ENCODE measurements at places on chromosomes 6 and 20.

- DNase-seq = no peak
Measured at GRCh38 chr6:129635396-129636130, 74.4 kb downstream of the ARHGAP18 start.

DNA sequence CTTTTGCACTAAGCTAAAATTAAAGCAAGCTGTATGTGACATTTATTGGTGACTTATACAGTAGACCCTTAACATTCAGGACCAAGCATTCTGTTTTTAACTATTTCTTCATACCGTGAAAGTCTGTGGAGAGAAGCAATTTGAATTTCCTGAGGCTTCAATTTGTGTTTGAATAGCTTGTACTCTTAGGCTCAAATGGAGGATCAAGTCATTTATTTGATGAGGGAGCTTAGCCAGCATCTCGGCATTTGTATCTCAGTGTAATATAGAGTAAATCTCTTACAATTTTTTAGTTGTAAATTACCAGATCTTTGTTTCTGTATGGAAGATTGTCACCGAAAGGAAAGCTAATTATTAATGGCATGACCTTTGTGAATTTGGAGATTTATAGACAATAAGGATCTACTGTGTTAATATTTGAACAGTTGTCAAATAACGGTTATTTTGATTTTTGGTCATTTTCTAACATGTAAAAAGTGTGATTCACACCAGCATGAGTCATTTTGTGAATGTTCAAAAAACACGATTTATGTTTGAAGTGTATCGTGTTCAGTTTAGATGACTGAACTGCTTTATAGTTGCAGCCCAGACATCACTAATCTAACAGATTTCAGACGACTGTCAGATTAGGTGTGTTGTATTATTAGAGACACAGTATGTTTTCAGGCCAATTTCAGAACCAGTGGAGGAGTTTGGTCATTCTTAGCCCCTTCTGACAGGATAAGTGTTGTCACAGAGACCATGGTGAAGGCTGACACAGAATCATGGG is 332.9 kb downstream of the CDKAL1 start:
- DNase-seq = no peak

GRCh38 chr6:52610011-52610410 is 33.2 kb upstream of the TRAM2 start:
- no peak for DNase-seq

DNA sequence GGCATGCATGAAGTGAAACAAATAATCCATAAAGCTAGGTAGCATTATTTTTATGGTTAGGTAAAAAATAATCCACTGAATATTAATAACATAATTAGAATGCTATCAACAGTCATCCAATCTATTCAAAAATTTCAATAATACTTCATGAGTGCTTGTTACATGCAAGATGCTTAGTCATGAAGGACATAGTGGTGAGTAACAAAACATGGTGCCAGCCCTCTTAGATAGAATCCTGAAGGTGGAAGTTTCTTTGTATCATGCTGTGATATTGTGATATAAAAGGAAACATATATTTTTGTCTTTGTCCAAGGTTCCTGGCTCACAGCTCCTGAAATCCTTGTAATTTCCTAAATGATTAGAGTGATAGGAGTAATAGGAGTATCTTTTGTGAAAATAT is 14.9 kb downstream of the RCAN2 start:
- no peak for DNase-seq

DNA sequence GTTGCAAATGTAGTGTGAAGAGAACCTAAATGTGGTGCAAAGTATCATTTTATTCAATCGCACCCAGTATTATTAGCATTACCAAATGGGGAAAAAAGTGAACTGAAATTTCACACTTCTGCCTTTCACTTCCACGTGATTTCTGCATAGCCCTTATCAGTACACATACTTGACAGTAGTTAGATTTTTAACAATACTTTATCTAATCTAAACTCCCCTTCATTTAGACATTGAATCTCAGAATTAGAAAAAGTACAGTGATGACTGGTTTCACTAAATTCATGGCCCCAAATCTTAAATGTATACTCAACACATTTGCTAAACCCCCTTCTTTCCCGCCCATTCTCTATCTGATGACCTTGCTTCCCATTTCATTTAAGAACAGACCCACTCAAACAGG is 14.3 kb downstream of the STX7 start:
- no peak for DNase-seq

DNA sequence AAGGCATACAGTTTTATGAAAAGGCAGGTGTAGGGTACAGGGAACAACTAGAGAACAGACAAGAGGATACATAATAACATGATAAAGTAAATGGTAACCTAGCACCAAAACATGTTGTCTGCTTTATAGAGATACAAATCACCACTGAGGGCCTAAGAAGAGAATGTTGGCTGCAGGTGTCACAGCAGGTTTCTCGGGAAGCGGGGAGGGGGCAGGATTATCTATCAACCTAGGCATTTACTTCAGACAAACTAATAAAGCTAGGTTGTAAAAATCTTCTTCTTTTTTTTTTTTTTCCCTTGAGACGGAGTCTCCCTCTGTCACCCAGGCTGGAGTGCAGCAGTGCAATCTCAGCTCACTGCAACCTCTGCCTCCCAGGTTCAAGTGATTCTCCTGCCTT is 22.7 kb downstream of the PIM1 start:
- no peak for DNase-seq

DNA sequence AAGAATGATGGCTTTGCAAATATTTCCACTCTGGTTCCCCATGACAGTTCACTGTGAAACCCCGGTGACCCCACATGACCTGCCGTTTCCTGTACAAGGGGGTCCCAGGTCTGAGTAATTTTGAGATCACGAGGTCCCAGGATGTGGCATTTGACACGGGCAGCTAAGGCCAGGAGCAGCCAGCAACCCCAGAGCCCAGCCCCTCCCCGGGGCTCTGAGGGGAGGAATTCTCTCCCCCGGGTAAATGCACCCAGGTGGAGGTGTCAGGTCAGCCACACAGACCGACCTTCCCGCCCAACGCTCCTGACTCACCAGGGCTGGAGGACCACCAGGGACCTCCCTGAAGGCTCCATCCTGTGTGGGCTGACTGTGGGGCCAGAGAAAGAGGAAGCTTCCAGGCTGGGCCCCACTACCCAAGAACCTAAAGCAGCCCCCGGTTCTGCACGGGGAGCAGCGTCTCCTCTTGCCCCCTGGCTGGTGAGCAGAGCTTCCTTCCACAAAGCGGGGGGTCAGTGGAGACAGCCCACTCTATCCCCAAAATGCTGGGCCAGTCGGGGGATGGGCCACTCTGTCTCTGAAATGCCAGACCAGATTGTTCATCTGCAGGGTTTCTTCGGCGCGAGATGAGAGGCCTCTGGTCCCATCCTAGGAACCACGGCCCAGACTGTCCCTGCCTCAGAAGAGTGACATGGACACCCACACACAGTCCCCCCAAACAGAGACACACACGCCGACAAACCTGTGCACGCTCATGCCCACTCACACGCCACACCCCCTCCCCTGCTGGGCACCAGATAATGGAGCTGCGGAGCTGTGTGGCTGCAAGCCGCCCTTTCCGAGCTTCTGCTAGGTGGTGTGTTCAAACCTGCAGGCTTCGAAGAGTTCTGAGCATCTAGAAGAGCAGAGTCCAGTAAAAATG is 23.4 kb upstream of the SLCO4A1 start:
- DNase-seq = peak; percentile 44

DNA sequence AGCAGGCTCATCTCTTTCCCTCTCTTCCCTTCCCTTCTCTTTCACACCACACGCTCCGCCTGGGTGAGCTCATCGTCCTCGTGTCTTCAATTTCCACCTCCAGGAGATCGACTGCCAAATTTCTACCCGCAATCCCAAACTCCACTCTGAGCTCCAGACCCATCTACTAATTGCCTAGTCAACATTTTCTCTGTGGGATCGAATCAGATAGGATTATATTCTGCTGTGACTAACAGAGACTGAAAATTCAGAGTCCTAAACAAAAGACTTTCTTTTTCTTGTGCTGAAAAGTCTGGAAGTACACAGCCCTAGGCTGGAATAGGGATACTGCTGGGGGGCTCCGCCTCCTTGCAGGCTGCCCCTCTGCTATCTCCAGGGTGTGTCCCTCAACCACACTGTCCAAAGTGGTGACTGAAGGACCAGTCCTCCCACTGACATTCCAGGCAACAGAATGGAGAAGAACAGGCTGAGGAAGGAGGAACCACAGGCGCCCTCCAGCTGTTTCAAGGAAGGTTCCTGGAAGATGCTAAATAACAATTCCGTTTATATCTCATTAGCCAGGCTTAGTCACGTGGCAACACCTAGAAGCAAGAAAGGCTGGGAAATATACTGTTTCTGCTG is 5.0 kb upstream of the HSPA12B start:
- DNase-seq = no peak

DNA sequence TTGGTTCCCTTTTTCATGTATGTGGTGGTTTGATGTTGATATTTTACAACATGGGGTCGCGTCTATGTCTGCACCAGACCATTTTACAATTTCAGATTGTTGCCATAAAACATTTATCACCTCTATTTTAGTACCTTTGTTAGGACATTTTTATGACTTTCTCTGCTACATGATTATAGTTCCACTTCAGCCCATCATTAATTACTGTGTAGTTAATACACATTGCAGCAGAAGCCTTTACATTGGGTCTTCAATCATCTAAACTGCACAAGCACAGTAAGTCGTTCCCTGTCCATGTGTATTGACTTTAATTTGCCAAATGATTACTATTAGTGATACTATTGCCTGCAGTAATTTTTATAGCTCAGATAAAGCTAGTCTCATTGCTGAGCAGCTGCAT is 15.7 kb upstream of the TMEM217 start:
- no peak for DNase-seq

GRCh38 chr20:50726955-50727791 is 4.2 kb upstream of the PARD6B start:
- no peak for DNase-seq

DNA sequence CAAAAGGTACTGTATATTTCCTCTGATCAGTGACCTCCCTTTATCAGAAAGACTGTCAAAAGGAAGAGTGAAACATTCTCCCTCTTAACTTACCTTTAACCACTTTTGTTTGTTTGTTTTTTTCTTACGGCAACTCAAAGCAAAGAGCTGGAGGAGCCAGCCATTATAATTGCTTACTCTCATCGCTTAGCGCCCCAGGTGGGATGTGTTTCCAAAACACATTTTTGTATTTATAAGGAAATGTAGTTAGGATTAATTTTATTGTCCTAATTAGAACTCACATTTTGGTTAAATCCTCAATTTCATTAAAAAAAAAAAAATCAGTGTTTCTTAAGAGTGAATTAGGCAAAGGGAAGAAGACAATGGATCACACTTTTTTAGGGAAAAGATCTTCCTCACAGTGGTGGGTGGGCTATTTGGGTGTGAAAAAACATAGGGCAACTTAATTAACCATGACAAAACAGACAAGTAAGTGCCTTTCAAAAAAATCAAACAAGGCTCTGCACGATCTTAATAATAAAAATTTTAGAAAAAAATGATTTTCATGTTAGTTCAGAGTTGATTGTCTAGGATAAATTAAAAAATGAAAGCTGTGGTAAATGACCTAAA is 1.2 kb upstream of the PHACTR2 start:
- no peak for DNase-seq

GRCh38 chr20:14992153-14992552 is 654.7 kb upstream of the FLRT3 start:
- no peak for DNase-seq

DNA sequence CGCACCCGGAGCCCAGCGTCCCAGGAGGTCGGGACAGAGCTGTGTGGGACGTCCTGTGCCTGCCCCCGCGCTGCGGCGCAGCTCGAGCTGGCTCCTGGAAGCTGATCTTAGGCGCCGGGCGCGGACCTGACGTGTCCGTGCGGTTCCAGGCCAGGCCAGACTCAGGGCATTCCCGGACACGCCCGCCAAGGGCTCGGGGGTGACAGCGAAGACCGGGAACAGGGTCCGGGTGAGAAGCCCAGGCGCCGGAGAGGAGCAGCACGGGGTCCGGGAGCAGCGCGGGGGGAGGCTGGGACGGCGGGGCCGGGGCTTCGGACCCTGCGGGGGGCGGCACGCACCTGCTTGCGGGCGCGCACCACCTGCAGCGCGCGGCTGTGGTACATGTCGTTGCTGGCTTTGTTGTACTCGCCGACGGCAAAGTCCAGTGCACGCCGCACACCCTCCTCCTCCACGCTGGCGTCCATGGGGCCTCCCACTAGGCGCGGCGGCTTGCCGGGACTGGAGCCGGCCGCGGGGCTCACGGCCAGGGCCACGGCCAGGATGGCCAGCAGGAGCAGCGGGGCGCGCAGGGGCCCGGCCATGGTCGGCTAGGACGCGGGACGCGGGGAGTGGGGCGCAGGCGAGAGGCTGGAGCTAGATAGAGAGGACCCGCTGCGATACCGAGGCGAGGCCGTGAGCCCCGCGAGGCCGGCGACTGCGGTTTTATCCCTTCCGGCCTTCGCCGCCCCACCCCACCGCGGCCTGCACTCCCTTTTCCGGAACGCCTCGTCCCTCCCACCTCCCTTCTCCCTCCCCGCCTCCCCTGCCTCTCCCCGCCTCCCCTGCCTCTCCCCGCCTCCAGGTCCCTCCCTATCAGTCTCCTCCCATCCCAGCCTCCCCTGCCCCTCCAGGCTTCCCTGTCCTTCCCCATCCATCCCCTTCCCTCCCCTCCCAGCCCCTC is at the start of gene CST3:
CST3 (minus strand) TSS at position 674 of the 940 bp plus-strand sequence; CDS start at position 581, 93 bp downstream.
- no peak for DNase-seq

- DNase-seq = no peak
Measured at GRCh38 chr6:161100072-161100471, 108.5 kb downstream of the MAP3K4 start.

GRCh38 chr6:45472382-45472781 is 94.6 kb upstream of the SUPT3H start:
- DNase-seq = no peak

DNA sequence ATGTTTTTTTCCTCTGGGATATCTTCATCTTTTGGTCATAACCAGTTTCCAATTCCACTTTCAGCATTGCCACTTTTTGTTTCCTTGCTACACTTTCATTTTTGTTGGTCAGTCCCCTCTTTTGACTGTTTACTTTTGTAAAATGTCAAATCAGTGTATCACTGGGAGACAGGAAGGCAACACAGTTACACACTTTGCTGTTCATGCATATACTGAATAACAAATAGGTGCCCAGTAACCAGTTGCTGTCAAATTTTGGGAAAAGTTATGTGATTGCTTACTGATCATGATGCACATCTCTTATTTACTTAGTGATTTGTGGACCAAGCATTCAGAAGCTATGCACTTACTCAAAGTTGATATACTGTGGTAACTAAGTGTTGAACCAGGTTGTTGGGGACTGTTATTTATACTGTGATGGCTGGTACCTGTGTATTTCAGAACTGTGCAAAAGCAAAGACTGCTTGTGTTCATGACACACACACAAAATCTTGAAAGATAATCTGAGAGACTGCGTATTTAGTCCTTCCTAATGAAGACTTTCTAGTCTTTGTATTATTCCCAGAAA is 41.0 kb downstream of the ZNF292 start:
- DNase-seq = no peak

GRCh38 chr6:123810214-123810613 is 6.5 kb downstream of the NKAIN2 start:
- DNase-seq = no peak

DNA sequence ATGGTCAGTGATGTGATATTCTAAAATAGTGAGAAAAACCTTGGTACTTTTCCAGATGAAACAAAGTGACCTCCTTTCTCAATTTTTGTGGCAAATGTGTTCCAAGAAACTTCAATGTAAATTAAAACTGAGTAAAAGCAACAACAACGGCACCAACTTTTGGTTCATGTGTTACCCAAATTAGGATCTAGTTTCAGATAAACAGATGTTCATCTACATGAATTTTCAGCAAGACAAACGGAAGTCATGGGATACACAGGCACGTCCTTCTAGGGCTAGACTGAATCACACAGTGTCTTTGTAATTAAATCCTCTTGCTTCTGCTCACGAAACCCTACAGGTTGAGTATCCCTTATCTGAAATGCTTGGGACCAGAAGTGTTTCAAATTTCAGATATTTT is 915.2 kb downstream of the TFAP2A start:
- no peak for DNase-seq

GRCh38 chr6:131640100-131640499 is 3.0 kb downstream of the ENPP3 start:
- DNase-seq = no peak

Data from activated T-helper 1 cell treated with anti-CD3 and anti-CD28 coated beads, Interleukin-12 subunit alpha, Interleukin-12 subunit beta, Interleukin-2, Interleukin-4 antibody, amounts not matched to agents 30 ng/mL and 10 ng/mL and 1 ng/mL, durations not matched to agents 14 hours and 24 hours and 36 hours (primary cell).